ENCODE measurements at places on chromosomes 7 and 10.

DNA sequence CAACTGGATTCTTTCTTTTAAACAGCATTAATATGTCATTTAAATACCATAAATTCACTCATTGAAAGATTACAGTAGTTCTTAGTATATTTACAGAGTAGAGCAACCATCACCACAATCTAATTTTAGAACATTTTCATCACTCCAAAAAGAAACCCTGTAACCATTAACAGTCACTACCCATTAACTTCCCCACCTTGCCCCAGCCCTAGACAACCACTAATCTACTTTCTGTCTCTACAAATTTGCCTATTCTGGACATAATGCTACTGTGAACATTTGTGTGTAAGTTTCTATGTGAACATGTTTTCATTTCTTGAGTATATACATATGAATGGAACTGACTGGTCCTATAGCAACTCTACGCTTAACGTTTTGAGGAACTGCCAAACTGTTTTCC is 42.4 kb downstream of the P4HA1 start:
- DNase-seq, result no peak

DNA sequence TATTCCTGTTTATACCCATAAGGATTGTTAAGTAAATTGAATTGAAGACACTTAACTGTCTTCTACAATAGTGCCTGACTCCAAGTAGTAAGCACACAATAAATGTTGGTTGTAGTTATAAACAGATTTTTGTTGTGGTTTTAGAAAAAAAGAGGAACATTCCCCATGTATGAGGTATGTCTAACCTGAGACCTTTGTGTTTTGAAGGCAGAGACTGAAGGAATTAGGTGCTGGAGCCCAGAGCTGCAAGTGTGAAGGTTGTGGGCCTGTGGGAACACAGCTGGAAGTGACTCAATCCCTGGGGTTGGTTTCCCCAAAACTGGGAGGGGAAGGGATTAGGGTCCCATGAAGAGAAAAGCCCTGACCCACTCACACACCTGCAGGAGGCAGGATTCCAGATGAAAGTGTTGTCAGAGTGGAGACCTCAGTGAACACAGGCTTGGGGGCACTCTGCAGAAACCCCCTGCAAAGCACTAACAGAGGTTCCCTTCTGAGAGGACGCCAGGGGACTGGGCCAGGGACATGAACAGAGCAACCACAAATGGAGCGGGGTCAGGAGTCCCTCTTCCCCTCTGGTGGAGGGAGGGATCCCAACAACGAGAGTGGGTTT is 265.1 kb upstream of the KLF14 start:
- DNase-seq, result no peak

- DNase-seq, result no peak
These were observed at the start of gene ABCB4 for GRCh38 chr7:87475359-87476178. Gene ABCB4, minus strand, starts transcription at chr7:87475680. Its CDS starts 215 bp downstream, at chr7:87475465.

DNA sequence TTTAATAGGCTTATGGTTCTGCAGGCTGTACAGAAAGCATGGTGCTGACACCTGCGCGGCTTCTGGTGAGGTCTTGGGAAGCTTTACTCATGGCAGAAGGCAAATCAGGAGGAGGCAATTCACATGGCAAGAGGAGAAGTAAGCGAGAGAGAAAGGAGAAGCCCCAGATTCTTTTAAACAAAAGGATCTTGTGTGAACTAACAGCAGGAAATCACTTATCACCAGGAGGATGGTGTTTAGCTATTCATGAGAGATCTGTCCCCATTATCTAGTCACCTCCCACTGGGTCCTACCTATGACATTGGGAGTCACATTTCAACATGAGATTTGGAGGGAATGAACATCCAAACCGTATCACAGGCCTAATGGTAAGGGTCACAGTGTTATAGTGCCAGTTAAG is 678.0 kb upstream of the KCND2 start:
- DNase-seq, result no peak

DNA sequence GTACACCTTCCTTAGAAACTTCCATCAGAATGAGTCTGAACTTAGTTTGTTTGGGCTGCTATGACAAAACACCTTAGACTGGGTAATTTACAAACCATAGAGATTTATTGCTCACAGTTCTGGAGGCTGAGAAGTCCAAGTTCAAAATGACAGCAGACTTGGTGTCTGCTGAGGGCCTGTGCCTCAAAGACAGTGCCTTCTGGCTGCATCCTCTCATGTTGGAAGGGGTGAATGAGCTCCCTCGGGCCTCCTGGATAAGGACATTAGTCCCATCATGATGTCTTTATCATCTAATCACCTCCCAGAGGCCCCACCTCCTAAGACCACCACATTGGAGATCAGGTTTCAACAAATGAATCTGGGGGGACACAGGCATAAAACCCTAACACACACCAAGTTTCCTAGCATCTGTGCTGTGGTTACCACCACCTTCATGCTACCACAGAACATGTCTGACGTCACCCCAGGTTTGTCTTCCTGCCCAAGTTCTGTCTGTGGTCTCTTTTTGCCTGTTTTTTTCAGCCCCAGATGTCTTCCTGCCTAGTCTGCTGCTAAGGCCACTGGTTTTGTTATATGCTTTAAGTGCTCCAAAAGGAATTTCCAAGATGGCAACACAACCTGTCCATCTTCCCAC is 150.9 kb upstream of the COBL start:
- peak; percentile 82 for DNase-seq

- no peak for DNase-seq
These were observed 116.2 kb downstream of the GLCCI1 start for GRCh38 chr7:8084836-8085235.

DNA sequence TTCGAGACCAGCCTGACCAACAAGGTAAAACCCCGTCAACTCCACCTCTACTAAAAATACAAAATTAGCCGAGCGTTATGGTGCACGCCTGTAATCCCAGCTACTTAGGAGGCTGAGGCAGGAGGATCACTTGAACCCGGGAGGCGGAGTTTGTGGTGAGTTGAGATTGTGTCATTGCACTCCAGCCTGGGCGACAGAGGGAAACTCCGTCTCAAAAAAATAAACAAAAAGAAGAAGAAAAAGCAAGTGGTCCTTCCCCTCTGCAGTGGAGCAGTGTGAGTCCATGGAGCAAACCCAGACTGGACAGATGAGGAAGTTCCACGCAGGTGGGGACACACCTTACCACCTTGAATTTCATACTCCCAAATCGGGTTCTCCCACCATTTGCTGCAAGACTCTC is 13.1 kb upstream of the SERPINE1 start:
- DNase-seq, result no peak

DNA sequence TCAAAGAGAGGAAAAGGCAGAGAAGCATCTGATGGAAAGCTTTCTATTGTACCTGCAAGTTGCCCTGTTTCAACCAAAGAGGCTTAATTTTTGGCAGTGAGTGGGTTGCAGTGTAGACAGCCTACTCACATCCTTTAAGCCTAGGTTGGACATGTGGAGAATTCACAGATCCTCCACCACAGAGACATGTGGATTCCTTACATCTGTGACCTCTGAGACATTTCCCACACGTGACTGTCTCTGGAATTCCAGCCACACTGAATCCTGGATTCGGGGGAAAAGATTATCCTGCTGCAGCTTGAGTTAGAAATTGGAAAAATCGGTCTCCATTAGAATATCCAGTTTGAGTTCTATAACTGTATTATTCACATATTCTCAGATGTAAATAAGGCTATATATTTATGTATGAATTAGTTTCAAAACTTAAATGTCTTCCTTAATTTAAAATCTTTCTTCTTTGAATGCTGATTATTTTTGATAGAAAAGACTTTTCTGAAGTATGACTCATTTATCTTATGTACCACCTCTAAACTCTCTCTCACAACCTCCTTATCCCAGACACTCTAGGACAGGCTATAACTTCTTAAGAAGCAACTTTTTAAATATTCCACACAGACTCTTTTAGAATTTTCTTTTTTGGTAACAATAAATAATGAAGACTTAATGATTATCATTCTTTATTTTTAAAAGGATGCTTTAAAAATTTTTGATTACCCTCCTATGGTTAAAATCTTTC is 123.3 kb downstream of the TWIST1 start:
- DNase-seq, result no peak

- DNase-seq, result no peak
These were observed 22.1 kb downstream of the STAMBPL1 start for GRCh38 chr10:88901984-88902789.

DNA sequence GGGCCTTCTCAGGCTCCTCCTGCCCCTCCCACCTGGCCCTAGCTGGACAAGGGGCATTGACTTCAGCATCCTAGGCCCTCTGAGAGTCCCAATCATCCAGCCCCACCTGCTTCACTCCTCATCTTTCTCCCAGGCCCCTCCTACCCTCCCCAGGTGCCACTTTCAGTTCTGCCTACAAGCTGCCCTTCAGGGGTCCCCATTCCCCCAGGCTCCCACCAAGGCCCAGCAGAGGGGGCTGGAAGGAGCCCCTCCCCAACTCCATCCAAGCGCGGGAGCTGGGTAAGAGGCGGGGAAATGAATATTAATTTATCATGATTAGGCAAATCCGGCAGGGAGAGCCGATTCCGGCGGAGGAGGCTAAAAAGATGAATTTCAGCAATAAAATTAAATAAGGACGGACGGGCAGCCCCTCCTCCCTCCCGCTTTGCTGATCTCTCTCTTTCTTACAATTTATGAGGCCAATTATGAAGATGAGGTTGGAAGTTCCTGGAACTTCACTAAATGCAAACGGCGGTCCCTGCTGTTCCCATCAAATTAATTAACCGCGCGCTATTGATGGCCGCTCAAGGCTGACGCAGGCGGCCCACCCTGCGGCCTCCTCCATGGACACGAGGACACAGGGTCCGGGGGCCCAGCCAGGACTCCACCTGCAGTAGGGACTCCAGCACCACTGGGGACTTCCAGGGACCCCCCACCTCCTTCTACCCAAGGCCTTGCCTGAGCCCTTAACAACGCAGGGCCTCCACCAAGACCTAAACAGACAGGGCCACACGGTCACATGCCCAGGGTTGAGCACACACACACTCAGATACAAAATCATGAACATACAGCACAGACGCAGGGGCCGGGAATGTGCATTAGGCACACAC is 13.9 kb downstream of the POLL start:
- no peak for DNase-seq

DNA sequence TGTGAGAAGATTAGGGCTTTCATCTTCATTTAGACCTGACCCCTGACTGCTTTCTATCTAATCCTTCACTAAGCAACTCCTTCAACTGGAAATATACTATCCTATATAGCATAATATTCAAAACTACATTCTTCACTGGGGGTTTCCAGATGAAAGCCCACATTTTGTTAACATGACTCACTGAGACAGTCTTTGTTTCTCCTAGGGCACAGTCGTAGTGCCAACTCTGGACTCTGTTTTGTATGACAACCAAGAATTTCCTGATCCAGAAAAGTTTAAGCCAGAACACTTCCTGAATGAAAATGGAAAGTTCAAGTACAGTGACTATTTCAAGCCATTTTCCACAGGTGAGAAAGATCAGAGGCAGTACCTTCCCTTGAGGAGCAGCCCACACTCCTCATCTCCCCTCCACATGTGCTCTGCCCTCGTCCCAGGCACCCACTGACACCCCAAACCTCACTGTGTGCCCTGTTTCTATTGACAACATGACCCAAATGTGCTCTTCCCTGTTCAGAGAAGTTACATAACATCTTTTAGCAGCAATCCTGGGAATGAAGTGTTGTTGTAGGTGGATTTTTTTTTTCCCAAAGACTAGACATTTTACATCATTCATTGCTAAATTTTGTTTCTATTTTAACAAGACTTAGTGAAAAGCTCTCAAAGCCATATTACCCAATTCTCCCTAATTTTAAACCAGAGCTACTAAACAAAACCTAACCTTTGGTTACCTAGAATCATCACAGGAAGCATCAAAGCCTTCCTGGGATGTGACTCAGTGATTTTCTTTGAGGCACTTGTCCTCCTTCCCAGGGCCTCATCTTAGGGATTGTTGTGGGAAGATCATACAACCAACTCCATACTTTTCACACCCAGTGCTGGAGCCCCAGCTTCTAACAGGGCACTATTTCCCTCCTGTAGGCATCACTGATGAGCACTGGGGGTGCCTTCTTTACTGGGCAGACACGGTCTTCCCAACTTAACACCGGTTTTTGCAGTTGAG is 10.7 kb downstream of the CYP2E1 start:
- no peak for DNase-seq

DNA sequence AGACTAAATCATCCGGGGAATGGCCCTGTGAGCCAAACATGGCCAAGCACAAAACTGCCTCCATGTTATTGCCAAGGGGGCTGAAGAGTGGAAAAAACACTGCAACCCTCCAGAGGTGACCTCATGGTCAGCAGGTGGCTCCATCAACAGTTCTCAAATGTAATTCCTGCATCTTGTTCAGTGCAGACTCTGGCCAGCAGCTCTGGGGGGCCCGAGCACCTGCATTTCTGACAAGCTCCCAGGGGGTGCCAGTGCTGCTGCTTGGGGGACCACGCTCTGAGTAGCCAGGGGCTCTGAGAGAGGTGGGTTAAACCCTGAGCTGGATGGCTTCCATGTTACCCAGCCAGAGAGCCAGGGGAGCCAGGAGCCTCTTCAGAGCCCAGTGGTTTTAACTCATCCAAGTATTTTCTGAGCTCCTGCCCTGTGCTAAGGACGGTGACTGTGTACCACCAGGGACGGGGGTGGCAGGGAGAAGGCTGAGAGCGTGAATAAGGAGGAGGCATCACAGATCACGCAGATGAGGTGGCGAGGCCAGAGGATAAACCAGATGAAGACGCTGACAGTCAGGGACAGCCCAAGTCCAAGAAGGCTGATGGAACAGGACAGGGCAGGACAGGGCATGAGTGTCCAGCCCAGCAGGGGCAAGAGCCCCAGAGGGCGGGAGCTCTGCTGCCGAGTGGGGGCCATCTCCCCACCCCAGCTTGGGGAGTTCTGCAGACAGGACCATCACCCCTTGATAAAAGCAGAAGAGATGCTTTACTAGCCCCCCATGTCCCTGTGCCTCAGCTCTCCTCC is 52.9 kb downstream of the CLEC2L start:
- DNase-seq, result no peak

GRCh38 chr10:124210263-124210662 is 116.9 kb upstream of the CHST15 start:
- no peak for DNase-seq

- peak; percentile 81 for DNase-seq
These were observed 23.4 kb downstream of the MAD1L1 start for GRCh38 chr7:2209146-2209960.

DNA sequence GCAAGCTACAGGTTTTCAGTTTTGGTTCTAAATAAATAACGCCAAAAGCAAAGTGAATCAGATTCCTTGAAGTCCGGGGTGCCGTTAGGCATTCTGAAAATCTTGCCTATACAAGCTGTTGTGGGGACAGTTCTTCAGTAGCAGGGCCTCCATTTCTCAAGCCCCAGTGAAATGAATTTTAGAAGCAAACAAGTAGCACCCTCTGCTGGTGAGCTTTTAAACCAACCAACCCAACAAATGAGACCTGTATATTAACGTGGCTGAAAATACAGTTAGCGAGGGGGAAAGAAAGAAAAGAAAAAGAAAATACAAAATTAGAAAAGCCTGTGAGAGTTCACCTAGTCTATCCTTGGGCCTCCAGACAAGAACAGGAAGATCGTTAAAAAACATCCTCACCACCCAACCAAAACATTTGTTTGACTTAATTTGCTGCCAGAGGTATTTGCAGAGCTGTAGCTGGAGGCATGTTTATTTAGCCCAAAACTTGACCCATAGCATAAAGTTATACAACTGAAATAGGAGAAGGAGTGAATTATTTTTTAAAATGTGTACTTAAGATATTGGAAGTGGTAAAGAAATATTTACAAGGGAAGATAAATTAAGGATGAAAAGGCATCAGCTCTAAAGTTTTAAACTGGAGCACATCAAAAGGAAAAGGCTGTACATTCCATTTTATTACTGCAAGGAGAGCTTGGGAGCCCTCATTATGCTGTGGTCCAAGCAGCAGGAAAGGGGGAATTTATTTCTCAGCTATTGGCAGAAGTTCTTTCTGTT is 98.9 kb downstream of the DYNC1I1 start:
- DNase-seq, result peak; percentile 63
